ENCODE measurements at places on chromosomes 5 and 9.

DNA sequence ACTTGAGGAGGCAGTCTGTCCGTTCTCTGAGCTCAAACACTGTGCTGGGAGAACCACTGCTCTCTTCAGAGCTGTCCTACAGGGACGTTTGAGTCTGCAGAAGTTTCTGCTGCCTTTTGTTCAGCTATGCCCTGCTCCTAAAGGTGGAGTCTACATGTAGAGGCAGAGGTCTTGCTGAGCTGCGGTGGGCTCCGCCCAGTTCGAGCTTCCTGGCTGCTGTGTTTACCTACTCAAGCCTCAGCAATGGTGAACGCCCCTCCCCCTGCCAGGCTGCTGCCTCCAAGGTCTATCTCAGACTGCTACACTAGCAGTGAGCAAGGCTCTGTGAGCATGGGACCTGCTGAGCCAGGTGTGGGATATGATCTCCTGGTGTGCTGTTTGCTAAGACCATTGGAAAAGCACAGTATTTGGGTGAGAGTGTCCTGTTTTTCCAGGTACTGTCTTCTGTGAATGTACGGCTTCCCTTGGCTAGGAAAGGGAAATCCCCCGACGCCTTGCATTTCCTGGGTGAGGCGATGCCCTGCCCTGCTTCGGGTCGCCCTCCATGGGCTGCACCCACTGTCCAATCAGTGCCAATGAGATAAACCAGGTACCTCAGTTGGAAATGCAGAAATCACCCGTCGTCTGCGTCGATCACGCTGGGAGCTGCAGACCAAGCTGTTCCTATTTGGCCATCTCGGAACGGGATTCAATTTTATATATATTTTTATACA lies 58.5 kb downstream of the CNTRL start:
- DNase-seq: peak; percentile 68

- no peak for DNase-seq
These were observed 47.4 kb upstream of the ADAMTS19 start for GRCh38 chr5:129412721-129413120.

DNA sequence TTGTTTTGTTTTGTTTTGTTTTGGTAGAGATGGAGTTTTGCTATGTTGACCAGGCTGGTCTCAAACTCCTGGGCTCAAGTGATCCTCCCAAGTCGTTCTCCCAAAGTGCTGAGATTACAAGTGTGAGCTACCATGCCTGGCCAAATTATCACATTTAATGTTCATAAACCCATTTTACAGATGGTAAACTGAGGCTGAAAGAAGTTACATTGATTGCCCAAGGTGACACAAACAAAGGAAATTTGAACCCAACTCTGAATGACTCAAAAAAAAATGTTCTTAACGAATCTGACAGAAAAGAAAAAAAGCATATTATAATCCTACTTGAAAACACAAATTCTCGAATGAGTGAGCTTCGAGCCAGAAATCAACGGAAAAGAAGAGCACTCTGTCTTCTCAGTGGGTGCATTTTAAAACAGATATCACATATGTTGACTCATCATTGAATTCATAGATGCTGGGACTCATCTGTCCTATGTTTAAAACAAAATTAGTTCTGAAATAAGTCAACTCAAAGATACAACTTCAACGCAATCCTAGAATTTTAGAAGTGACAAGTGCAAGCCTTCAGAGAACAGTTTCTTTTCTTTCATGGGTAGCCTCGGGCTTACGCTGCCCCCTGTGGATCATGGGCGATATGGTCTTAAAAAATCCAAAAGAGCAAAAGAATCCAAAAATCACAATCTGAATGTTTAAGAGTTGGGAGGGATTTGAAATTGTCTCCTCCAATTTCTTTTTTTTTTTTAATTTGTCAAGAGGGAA lies 28.4 kb downstream of the TIMD4 start:
- peak; percentile 50 for DNase-seq

DNA sequence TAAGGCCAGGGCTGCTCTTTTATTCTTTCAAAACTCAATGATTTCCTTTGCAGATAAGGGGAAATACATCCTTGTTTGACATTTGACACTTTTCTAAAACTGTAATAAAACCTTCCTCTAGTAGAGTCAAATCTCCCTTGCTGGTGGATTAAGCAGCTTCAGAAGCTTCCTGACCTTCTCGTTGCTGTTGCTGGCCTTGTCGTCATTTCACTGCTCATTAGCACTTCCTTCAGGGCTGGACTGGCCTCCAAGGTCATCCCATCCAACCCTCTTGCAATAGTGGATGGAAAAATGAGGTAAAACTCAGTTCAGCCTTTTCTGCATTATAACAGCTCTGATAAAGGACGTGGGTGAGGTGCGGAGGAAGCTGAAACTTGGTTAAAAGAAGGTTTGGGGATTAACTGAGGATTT lies 1.1 kb upstream of the ADAMTSL1 start:
- no peak for DNase-seq

DNA sequence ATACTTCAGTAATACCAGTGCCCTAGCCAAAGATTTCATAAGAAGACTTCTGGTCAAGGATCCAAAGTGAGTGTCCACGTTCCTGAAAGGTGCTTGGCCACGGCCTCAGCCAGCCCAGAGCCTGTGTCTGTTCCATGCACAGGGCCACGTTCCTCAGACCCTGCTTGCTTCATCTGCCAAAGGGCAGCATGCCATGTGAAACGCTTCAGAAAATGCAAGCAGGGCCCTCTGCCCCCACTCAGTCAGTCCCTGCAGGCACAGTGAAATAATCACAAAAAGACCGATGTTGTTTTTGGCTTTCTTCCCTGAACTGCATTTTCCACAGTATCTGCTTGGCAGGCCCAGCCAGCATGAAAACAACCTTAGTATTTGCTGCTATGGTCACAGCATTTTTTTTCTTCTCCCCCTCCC lies 85.5 kb upstream of the CTSL start:
- no peak for DNase-seq

DNA sequence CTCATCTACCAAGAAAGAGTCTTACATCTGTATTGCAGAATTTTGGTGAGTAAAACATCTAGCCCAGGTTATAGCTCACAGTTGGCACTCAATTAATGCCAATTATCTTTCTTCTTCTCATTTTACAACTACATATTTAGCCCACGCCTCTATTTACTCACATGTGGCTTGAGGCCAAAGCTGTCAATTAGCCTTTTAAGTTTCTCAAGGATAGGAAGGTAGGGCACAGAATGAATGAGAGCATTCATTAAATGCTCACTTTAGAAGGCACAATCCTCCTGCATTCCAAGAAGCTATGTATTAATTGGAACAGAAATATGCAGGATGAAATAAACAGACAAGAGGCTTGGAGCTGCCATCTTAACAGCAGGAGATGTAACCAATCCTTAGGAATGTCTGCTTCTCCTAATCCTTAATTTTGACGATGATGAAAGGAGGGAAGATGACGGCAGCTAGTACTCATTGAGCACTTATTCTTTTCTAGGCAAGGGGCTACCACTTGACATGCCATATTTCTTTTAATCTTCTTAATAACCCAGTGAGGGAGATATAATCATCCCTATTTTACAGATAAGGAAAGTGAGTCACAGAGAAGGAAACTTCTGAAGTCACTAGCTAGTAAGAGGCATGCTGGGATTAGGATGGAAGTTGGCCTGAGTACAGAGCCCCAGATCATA lies 30.8 kb upstream of the PANK3 start:
- DNase-seq: no peak

DNA sequence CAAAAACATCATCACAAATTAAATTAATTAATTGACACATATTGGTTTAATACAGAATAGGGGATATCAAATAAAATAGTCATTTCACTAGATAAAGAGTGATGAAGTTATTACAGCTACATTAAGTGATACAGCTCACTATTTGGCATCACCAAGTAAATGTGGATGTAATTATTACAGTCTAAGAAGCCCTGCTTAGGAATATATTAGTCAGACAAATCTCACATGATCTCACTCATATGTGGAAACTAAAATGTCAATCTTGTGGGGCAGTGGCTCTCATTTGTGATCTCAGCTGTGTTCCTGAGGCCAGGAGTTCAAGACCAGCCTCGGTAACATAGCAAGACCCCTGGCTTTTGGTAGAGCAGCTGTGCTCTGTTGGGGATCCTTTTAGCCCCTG lies 233.4 kb upstream of the RGMB start:
- no peak for DNase-seq

GRCh38 chr5:74098941-74099340 lies 472.9 kb downstream of the ARHGEF28 start:
- DNase-seq: no peak

DNA sequence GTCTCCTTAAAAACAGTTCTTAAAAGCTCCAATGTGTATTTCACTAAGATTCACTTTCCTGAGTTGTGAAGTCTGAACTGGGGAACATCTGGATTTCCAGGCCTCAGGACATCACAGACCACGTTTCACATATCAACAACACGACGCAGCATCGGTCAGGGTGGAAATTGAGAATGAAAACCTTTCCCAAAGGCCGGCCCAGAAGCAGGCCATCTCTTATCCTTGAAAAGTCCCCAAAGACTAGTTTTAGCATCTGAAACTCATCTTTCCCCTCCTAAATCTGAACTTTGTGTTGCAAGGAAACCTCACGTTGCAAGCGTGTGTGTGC lies 96.4 kb upstream of the COL5A1 start:
- DNase-seq: no peak

GRCh38 chr9:135906291-135907005 lies 898 bp downstream of the CAMSAP1 start:
- DNase-seq: no peak

DNA sequence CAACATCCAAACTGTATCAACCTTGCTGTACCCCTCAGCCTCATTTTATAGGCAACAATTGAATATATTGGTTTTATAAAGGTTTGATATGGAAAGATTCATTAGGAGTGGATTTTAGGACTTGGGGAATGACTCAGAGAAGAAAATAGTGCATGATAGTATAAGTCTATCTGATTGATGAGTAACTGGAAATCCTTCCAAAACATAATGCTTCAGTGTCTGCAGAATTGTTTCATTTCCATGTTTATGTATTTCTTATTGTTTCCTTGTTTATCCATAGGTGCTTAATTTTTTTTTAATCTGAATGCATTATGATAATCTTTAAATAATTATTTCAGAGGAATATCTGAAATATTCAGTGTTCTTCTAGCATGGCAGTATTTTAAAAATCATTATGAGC lies 12.6 kb downstream of the JAK2 start:
- no peak for DNase-seq

DNA sequence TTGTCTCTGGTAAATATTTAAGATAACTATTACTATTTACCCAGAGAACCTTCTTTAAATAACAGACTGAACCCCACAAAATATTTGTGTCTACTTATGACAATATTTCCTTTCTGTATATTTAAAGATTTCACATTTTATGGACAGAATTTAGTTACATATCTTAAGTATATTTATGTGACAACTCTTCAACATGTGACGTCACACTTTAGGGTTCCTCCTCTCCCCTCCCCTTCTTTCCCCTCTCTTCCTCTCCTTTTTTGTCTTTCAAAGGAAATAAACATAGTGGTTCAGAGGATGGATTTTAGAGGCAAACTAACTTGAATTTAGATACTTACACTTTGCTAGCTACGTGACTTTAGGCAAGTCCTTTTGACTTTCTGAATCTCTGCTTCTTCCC lies 655.6 kb upstream of the NUDT12 start:
- no peak for DNase-seq
